ENCODE measurements at places on chromosomes 2 and 18.

DNA sequence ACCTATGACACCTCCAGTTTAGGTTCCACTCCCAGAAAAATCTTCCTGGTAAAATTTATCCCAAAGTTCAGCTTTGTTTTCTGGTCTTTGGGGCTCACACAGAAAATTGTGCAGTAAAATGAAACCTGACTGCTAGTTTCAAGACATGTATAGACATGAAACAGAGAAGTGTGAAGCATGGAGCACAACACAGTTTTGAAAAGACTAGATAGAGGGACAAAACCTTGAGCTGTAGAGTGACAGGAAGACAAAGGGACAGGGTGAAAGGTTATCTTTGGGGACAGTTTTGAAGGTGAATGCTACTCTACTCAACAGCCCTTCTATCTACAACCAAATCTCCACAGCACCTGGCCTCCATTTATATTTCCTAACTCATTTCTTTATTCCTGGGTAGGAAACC, 352.6 kb downstream of the RBM43 start:
- DNase-seq, result no peak

DNA sequence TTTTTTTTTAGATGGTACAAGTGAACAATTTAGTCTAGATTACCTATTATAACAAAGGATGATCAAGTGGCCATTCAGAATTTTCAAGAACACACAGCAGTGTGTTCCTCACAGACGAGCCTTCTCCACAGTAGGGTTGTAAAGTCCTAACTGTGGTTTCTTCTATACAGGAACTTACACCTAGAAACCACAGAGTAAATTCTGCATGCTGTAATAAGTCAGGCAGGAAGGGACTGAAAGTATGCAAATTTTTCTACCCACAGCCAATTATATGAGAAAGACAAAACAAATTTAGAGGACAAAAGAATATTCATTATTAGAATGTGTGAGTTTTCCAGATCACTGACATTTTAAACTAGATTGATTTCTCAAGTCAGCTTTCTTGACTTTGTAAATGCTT, 99.5 kb downstream of the RBMS1 start:
- no peak for DNase-seq

DNA sequence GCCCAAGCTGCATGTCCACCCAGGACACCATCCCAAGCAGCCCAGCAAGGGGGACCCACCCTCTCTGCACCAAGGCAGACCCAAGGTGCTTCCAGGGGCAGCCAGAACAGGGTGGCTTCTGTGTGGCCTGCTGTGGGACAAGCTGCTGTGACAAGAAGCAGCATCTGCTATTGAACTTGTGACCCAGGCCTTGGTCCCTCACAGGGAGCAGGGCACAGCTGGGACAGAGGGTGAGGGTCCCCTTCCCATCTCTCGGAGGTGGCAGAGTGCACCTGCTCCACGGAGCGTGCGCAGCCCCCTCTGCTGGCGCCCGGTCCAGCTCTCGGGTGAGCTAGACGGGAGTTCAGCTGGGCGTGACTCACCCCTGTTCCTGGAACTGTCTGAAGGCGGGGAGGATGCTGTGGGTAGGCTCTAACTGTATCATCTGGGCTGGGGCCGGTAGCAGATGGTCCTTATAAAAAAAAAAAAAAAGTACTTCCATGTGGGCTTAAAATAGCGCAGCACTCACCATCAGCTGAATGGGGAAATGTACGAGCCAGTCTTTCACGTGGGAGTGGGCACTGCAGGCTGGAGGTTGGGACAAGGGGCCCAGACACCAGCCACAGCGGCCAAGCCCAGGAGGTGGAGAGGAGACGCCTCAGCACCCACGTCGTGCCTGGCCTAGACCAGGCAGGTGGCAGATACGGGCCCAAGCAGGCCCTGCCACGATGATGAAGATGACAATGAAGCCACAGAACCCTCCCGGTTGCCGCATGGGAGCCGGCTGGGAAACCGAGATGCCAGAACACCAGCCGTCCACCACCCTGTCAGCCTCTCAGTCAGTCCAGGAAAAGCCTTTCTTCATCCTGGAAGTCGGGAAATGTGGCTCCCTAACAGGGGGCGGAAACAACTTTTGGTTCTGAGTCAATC, 136.8 kb upstream of the ID2 start:
- peak; percentile 64 for DNase-seq

- DNase-seq, result no peak
These were observed 16.5 kb upstream of the ME2 start for GRCh38 chr18:50862401-50862800.

DNA sequence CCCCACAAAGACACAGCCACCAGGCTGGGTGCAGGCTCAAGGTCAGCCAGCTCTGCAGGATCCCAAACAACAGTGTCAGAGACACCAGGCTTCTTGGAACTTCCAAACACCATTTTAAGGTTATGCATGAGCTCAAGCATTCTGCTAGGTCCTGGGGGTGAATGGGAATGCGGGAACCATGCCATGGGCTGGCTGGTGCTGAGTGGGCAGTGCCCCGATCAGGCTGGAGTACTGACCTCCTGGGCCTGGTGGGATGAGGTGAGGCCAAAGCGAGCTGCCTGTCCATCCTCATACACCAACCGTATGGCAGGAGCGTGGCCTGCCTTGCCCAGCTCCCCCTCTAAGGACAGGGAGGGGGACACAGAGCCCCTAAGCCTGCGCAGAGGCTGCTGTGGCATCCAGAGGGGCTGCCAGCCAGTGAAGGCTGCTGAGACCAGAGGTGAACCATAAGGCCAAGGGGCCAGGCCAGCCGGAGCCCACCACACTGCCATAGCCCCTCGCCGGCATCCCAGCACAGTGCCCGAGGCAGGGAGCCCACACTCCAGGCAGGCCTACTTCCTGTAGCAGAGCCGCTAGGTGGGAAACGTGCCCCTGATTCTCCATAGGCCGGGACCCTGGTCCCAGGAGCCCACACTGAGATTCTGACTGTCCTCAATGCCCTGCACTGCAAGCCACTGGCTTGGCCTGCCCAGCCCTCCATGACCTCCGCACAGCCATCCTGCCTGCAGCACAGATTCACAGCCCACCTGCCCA, 135.0 kb downstream of the HDAC4 start:
- DNase-seq, result no peak

- peak; percentile 74 for DNase-seq
These were observed 86.0 kb downstream of the OSBPL6 start for GRCh38 chr2:178280244-178280852.

DNA sequence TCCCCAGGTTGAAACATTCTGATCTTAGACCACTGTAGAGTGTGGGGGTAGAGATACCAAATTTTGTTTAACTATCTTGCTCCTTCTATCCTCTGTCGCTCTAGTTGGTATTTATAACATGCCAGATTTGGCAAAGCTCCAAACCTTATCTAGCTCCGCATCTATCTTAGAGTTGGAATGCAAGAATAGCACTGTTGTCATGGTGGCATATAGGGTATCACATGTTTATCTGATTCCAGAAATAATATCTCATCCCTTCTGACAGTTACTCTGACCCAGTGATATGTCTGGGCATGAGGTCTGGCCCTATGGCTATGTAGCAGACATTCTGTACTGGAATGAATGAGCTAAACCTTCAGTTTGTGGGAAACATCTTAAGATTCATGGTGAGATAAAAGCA, 51.7 kb downstream of the CABYR start:
- DNase-seq, result no peak

- no peak for DNase-seq
These were observed 23.7 kb downstream of the FARP2 start for GRCh38 chr2:241379481-241380480.

DNA sequence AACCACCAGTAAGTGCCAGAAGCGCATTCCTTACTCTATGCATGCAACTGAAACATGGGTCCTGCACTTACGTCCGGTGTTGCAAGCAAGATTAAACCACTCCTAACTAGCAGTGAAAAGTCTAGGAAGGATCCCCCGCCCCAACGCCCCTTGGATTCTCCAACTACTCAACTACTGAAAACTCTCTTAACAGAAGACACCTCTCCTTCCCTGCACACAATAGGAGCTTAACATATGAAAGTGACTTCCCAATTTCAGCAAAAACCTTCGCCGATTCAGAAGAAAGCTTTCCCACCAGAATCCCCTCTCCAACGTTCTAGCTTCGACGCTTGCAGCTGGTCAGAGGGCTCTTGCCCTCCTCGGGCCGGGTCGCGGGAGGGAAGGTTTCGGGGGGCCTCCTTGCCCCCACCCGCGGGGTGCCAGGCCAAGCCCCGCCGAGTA, 578 bp downstream of the IWS1 start:
- no peak for DNase-seq

DNA sequence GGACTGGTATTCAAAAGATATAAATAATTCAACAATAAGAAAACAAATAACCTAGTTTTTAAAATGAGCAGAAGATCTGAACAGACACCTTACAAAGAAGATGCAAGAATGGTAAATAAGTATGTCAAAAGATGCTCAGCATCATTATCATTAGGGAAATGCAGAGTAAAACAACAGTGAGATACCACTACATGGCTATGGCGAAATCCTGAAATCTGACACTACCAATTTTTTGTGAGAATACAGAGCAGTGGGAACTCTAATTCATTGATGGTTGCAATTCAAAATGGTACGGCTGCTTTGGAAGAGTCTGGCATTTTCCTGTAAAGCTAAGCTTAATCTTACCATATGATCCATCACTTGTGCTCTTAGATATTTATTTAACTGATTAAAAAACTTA, 151.8 kb downstream of the UBR3 start:
- DNase-seq, result no peak

DNA sequence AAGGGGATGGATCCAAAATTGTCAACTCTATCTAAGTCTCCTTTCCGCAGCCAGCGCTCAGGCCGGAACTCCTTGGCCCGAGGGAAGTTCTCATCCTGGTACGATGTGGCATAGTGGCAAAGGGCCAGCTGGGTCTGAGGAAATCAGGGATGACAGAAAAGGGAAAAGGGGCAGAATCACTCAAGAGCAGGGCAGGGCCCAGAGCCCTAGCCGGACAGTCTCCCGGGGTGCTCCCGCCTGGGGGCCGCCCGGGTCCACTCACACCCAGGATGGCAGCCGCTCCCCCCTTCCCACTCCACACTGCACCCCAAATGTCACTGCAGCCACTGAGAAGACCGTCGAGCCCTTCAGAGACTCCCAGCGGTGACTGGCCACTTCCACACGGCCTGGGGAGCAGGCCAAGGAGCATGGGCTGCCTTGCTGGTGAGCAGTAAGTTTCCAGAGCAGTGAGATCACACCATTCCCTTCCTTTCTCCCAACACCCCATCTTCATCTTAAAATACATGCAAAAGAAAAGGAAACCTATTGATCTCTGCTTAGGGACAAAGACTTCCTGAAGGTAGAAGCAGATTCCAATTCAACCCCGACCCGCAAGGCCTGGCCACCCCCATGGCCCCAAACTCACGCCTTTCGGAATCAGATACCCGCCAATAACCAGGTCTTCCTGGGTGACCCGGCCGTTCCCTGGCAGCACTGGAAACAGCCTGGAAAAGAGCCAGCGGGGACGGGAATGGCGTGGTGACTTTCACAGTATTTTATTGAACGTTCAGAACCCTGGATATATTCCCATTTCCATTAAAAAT, 26.7 kb downstream of the CYP27C1 start:
- DNase-seq, result no peak

GRCh38 chr2:216536734-216537210, 38.1 kb downstream of the RPL37A start:
- DNase-seq, result peak; percentile 85

DNA sequence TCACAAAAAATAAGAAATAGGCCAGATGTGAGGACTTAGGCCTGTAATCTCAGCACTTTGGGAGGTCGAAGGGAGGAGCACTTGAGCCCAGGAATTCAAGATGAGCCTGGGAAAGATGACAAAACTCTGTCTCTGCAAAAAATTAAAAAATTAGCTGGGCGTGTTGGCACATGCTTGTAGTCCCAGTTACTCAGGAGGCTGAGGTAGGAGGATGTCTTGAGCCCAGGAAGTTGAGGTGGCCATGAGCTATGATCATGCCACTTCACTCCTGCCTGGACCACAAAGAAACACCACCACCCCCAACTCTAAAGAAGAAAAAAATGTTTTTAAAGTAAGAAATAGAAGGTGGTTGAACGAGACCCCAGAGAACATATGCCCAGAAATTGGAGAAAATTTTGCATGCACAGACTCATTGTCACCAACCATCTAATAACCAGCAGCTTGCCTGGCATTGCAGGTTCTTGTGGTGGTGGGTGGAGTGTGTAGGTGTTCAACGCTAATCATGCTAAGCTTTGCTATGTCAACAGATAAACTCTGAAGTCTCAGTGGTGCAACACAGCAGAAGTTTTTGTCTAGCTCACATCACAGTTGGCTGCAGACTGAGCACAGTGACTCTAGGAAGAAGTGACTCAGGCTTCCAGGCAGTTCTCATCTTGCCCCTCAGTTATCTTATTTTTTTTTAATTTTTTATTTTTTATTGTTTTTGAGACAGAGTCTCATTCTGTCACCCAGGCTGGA, 18.6 kb downstream of the ARL4C start:
- no peak for DNase-seq

DNA sequence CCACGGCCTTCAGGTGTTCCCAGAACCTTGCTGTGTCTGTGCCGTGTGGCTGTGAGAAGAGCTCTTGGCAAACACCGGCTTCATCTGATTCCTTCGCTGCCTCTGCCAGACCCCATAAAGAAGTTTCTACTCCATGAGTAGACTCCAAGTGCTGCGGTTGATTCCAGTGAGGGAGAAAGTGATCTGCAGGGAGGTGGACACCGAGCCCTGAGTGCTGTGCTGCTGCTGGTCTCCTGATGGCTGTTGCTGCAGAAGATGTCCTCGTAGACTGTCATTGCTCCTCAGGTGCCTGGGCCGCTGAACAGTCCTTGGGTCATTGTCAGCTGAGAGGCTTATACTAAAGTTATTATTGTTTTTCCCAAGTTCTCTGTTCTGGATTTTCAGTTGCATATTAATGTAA, 19.6 kb downstream of the ASB1 start:
- DNase-seq, result no peak

DNA sequence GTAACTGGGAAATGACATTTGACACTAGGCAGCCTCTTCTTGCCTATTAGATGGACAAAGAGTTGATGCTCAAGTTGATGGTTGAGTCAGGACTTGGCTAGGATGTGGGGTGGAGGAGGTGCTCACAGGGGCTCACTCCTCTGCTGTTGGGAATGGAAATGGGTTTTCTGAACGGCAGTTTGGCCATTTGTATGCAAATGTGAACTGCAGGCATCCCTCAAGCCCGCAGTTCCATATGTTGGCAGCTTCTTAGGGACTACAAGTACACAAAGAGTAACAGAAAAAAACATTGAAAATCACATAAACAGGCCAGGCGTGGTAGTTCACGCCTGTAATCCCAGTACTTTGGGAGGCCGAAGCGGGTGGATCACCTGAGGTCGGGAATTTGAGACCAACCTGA, 80.8 kb downstream of the INPP5D start:
- DNase-seq, result no peak

- DNase-seq, result peak; percentile 45
These were observed 27.2 kb upstream of the SATB2 start for GRCh38 chr2:199484927-199485326.

DNA sequence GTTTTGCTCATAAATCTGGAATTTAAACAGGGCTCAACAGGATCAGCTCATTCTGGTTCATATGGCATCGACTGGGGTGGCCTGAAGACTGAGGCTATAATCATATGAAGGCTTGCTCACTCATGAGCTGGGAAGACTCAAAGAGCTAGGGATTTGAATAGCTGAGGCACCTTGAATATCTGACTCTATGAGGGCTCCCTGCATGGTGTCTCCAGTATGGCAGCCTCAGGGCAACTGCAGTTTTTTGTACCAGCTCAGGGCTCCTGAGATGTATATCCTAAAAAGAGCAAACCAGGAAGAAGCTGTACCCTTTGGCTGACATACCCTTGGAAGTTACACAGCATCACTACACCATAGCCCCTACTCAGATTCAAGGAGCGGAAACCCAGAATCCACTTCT, 15.3 kb upstream of the GPR39 start:
- no peak for DNase-seq

GRCh38 chr2:86414996-86415395, 26.2 kb upstream of the KDM3A start:
- peak; percentile 40 for DNase-seq
